Stimulated activated CD4-positive, alpha-beta T cell treated with anti-CD3 and anti-CD28 coated beads, Interleukin-1b, Interleukin-23, amount 100 ng/mL, for 1 hour (primary cell): ENCODE measurements at places on chromosomes 6 and 20.

- DNase-seq, result no peak
Observed at GRCh38 chr20:43102394-43102793, 87.3 kb downstream of the PTPRT start.

- DNase-seq, result no peak
Observed at GRCh38 chr20:48102076-48102787, 317.0 kb upstream of the SULF2 start.

- DNase-seq, result no peak
Observed at GRCh38 chr6:166589337-166589731, 2.9 kb upstream of the RAMACL start.

DNA sequence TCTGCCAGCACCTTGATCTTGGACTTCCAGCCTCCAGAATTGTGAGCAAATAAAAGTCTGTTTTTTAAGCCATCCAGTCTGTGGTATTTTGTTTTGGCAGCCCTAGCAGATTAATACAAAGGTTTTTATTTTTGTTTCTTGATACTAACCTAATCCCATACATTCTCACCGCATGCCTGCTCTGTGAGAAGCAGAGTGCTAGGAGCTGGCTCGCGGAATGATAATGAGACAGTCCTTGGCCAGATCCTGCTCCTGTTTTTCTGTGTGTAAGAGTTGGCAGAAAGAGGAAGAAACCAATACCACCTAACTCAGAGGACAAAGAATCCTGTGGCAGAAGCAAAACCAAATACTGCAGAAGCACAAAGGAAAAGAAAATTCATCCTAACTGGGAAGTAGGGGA lies 82.6 kb downstream of the KIF16B start:
- no peak for DNase-seq

- DNase-seq, result no peak
Observed at GRCh38 chr20:36988494-36988966, 37.0 kb upstream of the SAMHD1 start.
